ENCODE measurements at places on chromosomes 12 and 14. TPM values are rescaled to one million over a fixed set of nuclear protein-coding genes. Genes with fewer than 3 reads are reported as not detected.

OR11H7 gene
- total RNA-seq: not detected

KIF26A gene
- total RNA-seq: 2.0 TPM

SMIM41 gene
- not detected for total RNA-seq

GRCh38 chr12:114402084-114402717 lies 3.7 kb downstream of the TBX5 start:
- DNase-seq: no peak

GRCh38 chr12:121568518-121568917 lies 12.3 kb downstream of the KDM2B start:
- DNase-seq: no peak

- no peak for DNase-seq
These were observed 111.8 kb upstream of the DNM1L start for GRCh38 chr12:32567296-32567674.
